ENCODE measurements at places on chromosomes 7 and 10.

GRCh38 chr10:60809157-60809556 lies 30.9 kb downstream of the CDK1 start:
- H3K27me3 ChIP-seq = no peaks in the 10 kb centered on the region
- H3K4me1 ChIP-seq = peaks cover 17% of the 10 kb centered on the region
- no peak overlapping the region for H3K27ac ChIP-seq
- no peak for DNase-seq

DNA sequence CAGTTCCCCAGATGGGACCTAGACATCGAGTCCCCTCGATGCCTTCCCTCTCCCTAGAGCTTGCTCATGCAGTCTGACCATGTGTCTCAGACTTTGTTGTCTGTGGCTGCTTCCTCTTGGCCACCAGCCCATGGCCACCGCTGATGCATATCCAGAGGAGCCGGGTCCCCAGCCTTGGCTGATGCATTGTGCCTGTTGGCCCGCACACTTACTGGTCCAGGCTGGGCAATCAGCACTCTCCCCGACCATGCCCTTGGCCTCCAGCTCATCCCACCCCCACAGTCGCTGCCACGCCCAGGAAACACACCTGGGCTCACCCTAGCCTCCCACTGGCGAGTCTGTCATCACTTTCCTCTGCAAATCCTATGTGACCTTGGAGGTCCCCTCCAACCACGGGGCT lies 10.1 kb downstream of the NPC1L1 start:
- H3K4me3 ChIP-seq = no peak overlapping the region
- H3K27me3 ChIP-seq = no peaks in the 10 kb centered on the region
- H3K36me3 ChIP-seq = no peaks in the 10 kb centered on the region
- H3K4me1 ChIP-seq = no peaks in the 10 kb centered on the region
- no peak overlapping the region for H3K27ac ChIP-seq
- DNase-seq = no peak

DNA sequence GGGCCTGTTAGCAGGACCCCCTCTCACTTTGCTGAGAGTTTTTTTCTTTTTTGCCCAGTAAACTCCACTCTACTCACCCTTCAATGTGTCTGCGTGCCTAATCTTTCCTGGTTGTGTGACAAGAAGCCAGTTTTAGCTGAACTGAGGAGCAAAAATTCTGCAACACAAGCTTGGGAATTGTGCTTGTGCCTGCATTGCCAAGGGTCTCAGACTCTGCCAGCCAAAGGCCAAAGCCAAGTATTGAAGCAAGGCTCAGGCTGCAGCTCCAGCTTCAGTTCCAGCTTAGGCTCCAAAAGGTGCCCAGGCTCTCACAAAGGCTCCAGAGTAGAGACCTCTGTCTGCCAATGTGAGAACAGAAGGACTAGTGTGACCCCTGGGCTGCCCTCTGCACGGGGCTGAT lies 4.2 kb upstream of the CPA2 start:
- H3K27ac ChIP-seq = no peak overlapping the region
- no peaks in the 10 kb centered on the region for H3K4me1 ChIP-seq
- H3K36me3 ChIP-seq = no peaks in the 10 kb centered on the region

- no peak for DNase-seq
- H3K4me3 ChIP-seq = no peak overlapping the region
- no peaks in the 10 kb centered on the region for H3K27me3 ChIP-seq
- H3K4me1 ChIP-seq = no peaks in the 10 kb centered on the region
- H3K27ac ChIP-seq = no peak overlapping the region
Measured at GRCh38 chr10:62554632-62555199, 180.5 kb downstream of the ZNF365 start.

DNA sequence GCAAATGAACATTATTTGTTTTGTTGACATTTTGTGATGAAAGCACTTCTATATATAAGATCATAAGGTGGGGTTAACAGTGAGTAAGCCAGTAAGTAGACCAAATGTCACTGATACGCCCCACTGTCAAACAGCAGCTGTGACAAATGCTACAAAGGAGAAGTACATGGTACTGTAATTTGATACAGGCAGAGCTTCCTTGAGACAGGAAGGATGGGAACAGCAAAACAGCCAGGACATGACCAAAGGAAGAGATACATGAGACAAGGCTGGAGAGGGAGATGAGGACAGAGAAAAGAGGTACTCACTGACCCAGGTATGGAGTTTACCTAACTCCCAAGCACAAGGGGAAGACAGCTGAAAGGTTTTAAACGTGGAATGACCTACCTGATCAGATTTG lies 127.0 kb downstream of the SRPK2 start:
- no peak for DNase-seq
- no peaks in the 10 kb centered on the region for H3K27me3 ChIP-seq
- no peaks in the 10 kb centered on the region for H3K36me3 ChIP-seq
- H3K4me1 ChIP-seq = peaks cover 31% of the 10 kb centered on the region
- no peak overlapping the region for H3K4me3 ChIP-seq
- H3K27ac ChIP-seq = no peak overlapping the region

DNA sequence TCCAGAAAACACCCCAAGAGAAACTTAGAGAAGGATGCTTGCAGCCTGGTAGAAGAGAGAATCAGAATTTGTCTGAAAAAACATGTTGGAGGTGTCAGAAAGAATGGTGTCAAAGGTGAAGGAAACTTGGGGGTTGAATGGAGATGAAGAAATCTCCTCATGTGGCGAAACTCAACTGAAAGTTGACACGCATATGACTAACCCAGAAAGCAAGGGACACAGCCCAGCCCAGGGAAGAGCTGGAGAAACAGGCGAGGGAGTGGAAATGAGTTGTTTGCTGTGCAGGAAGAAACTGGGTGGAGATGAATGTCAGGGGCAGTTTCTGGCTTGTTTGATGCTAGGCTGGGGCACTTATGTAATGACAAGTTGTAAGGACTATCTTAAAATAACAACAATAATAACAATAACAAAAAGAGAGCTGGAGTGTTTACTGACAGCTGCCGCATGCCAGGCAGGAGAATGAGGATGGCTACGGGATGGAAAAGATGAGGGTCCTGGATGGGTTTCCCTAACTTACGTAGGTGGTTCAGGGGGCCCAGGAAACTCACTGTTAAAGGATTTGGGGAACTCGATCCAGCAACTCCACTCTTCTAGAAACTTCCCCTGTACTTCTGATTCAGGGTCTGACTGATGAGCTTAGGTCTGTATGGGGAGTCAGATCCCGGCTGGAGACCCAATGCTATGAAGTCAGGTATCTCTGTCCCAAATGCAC lies 57.4 kb downstream of the MAP3K8 start:
- H3K36me3 ChIP-seq = no peaks in the 10 kb centered on the region
- H3K4me3 ChIP-seq = no peak overlapping the region
- no peaks in the 10 kb centered on the region for H3K27me3 ChIP-seq
- no peak for DNase-seq
- peak overlapping the region; percentile 25 for H3K27ac ChIP-seq
- peaks cover 13% of the 10 kb centered on the region for H3K4me1 ChIP-seq

DNA sequence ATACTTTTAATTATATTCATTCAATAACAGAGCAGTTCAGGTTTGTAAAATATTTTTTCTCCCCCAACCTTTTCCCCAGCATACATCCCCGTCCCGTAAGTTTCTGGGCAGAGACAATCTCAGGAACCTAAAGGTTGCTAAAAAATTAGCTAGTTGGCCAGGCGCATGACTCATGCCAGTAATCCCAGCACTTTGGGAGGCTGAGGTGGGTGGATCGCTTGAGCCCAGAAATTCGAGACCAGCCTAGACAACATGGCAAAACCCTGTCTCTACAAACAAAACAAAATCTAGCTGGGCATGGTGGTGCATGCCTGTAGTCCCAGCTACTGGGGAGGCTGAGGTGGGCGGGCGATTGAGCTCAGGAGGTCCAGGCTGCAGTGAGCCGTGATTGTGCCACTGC lies 40.2 kb downstream of the TCF7L2 start:
- H3K4me1 ChIP-seq = peaks cover 51% of the 10 kb centered on the region
- H3K4me3 ChIP-seq = no peak overlapping the region
- no peaks in the 10 kb centered on the region for H3K36me3 ChIP-seq

- H3K4me3 ChIP-seq = no peak overlapping the region
- H3K4me1 ChIP-seq = no peaks in the 10 kb centered on the region
- no peaks in the 10 kb centered on the region for H3K27me3 ChIP-seq
- no peak overlapping the region for H3K27ac ChIP-seq
- DNase-seq = no peak
Measured at GRCh38 chr7:46786995-46787394, 794.9 kb downstream of the TNS3 start.

DNA sequence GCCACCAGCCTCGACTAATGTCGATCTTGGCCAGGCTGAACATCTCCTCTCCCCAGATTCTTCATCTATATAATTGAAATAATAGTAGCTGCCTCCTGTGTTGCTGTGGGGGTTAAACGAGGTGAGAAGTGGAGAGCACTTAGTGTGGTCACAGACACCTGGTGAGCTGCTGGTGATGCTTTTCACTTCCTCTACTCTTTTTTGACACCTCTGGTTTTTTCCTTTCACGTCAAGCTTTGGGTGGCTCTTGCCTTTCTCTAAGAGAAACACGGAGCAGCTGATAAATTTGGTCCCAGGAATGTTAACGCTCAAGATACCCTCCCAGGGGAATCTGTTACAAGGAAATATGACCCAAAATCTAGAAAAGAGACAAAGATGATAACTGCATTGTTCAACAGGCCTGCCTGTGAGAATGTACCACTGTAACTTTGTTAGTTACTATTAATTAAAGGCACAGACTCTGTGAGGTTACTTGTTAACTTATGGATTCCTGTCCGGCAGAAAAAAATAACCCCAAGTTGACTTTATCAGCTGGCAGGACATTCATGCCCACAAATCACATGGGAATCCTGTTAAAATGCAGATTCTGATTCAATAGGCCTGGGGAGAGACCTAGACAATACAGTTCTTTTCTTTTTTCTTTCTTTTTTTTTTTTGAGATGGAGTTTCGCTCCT lies 9.5 kb upstream of the NPFFR1 start:
- DNase-seq = no peak
- no peak overlapping the region for H3K27ac ChIP-seq
- peaks cover 17% of the 10 kb centered on the region for H3K4me1 ChIP-seq
- H3K27me3 ChIP-seq = no peaks in the 10 kb centered on the region
- H3K36me3 ChIP-seq = no peaks in the 10 kb centered on the region
- no peak overlapping the region for H3K4me3 ChIP-seq

DNA sequence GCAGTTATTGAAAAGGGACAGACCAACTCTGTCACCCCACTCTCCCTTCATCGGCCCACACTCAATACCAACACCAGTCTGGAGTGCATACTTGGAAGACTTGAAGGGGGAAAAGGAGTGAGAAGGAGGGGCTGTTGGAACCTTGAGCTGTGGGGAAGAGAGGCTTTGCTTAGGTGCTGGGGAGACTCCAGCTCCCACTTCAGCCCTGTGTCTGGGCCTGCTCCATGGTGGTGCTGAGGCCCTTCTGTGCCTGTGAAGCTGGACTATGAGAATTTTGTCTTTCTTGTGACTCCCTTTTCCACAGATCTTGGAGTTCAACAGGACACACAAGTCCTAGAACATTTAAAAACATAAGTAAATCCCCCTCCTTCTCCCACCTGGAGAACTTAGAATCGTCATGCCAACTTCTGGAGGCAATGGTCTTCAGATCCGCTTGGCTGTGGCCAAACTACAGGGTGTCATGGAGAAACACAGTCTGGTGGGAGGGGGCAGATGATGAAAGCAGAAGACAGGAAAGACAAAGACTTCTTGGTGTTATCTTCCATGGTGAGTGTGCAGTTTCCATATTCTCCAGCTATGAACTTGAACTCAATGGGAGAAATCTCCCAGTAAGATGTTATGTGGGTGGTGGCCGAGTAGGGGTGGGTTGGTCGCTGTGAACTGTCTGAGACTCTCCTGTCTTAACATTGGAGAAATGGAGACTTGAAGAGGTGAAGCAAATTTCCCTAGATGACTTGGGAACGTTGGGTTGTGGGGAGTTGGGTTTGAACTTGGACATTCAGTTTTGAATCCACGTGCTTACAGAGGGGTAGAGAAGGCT lies 18.4 kb upstream of the GIMAP8 start:
- H3K4me3 ChIP-seq = no peak overlapping the region
- no peak overlapping the region for H3K27ac ChIP-seq
- H3K36me3 ChIP-seq = no peaks in the 10 kb centered on the region
- peaks cover 10% of the 10 kb centered on the region for H3K4me1 ChIP-seq

- no peak overlapping the region for H3K27ac ChIP-seq
- H3K36me3 ChIP-seq = no peaks in the 10 kb centered on the region
- DNase-seq = no peak
- peaks cover 8% of the 10 kb centered on the region for H3K4me1 ChIP-seq
Measured at GRCh38 chr7:100210805-100211204, 8.9 kb upstream of the PVRIG start.

- DNase-seq = no peak
- H3K4me3 ChIP-seq = no peak overlapping the region
- H3K36me3 ChIP-seq = peaks cover 7% of the 10 kb centered on the region
- H3K27ac ChIP-seq = peak overlapping the region; percentile 48
- no peaks in the 10 kb centered on the region for H3K27me3 ChIP-seq
Measured at GRCh38 chr10:48332871-48333216, 26.4 kb downstream of the MAPK8 start.

- H3K4me3 ChIP-seq = no peak overlapping the region
- DNase-seq = no peak
- H3K4me1 ChIP-seq = no peaks in the 10 kb centered on the region
- H3K27ac ChIP-seq = no peak overlapping the region
- H3K36me3 ChIP-seq = no peaks in the 10 kb centered on the region
Measured at GRCh38 chr7:10707519-10707918, 266.2 kb upstream of the PHF14 start.

- H3K27ac ChIP-seq = no peak overlapping the region
- no peak overlapping the region for H3K4me3 ChIP-seq
- no peaks in the 10 kb centered on the region for H3K36me3 ChIP-seq
- DNase-seq = peak; percentile 71
Measured at GRCh38 chr10:78896159-78896928, 172.4 kb upstream of the ZMIZ1 start.

DNA sequence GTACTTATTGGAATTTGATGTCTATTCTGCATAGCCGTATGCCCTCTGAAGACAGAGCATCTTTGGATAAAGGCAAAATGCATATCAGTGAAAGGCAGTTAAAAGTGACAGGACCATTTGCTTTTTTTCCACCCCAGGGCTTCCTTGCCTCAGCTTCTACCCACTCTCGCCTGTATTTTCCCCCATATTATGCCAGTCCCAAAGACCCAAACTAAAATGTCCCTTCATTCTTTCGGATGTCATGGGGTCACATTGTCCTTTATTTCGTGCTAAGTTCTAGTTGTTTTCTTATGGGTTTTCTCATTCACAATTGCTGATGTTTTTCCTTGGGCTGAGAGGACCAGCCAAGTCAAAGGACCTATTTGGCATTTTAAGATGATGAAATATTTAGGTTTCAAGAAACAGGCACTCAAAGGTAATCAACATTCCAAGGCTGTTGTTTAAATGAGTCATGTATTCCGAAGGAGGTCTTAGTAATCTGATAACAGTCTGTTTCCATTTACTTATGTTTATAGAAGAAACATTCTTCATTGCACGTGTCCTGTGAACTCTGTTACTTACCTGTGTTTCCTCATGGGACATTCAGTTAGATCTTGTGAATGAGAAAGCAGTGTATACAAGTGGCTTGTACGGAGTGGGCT lies 74.1 kb downstream of the DNAH11 start:
- no peak overlapping the region for H3K27ac ChIP-seq
- H3K4me3 ChIP-seq = no peak overlapping the region
- no peaks in the 10 kb centered on the region for H3K36me3 ChIP-seq
- peaks cover 3% of the 10 kb centered on the region for H3K4me1 ChIP-seq
- no peak for DNase-seq
- no peaks in the 10 kb centered on the region for H3K27me3 ChIP-seq

GRCh38 chr10:58590924-58591323 lies 78.3 kb downstream of the BICC1 start:
- H3K27me3 ChIP-seq = no peaks in the 10 kb centered on the region
- H3K4me3 ChIP-seq = no peak overlapping the region
- DNase-seq = no peak
- H3K27ac ChIP-seq = no peak overlapping the region
- no peaks in the 10 kb centered on the region for H3K36me3 ChIP-seq

Measured in suprapubic skin (tissue), 4 donors.